Umbilical cord (tissue), 2 donors: ENCODE measurements at places on chromosomes 12 and 14.

GRCh38 chr14:64303471-64303917 lies 9.3 kb upstream of the ESR2 start:
- DNase-seq: peak; percentile 65

DNA sequence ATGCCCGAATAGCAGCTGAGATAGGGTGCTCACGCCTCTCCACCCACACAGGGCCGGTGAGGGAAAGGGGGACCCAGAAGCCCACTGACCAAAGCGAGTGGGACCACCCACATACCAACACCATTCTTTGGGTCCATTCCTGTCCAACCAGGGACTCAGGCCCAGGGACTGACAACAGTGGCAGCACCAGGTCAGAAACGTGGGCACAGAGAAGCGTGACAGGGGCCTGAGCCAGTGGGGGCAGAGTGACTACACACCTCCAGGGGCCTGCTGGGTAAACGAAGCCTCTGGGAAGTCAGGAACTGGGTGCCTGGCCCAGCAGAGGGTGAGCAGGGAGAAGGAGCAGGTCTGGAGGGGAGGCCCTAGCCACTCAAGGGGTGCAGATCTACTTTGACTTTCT lies 13.7 kb downstream of the SPRYD3 start:
- no peak for DNase-seq

GRCh38 chr14:25622763-25623162 lies 572.8 kb upstream of the STXBP6 start:
- DNase-seq: no peak

DNA sequence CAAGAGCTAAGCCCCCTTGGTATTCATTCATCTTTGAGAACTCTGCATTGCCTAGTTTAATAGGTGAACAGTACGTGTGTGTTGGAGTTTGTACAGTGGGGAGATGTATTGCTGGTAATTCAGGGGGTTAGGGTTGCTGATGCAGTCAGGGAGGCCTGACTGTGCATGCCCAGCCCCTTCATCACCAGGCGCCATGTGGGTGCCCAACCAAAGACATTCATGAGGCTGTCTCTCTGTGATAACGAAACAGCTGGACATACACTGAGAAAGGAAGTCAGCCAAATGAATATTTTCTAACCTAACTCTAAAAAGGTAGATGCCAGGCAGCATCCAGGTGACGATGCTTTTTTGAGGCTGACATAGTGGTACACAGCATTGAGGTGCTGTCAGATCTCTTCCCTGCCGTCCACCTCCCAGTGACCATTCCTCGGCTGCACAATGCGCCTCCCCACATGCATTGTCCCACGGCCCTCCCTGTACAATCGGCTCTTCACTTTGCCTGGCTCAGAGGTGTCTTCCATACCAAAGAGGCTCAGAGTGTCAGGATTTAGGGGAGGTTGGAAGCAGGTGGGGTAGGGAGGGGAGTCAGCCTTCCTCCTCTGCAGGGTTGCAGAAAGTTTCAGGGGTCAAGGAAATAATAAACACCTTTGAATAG lies 19.0 kb downstream of the EML1 start:
- DNase-seq: no peak

DNA sequence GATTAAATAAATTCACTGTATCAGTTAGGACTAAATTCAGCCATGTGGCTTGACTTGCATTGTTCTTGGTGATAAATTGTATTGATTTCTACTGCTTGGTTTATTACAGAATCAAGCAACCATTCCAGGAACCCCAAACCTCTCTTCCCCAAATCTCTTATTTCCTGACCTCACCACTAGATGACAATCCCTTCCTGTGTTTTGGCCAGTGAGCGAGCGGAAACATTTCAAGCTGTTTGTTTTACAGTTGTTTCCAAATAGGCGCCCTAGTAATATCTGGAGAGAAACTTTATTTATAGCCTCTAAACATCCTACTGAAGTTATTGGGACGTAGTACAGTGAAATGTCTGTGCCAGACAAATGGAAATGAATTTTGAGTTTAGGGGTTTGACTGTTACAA lies 161.1 kb downstream of the SNAPC1 start:
- peak; percentile 25 for DNase-seq

GRCh38 chr12:55829967-55830600 lies 697 bp upstream of the DNAJC14 start:
- DNase-seq: no peak

GRCh38 chr12:64782191-64782876 lies 23.1 kb upstream of the GNS start:
- DNase-seq: peak; percentile 9

GRCh38 chr14:29805415-29806123 lies 122.1 kb downstream of the PRKD1 start:
- peak; percentile 58 for DNase-seq

- no peak for DNase-seq
Observed at GRCh38 chr12:120625557-120626419, 14.6 kb upstream of the CABP1 start.

GRCh38 chr14:88379706-88380343 lies 5.6 kb upstream of the SPATA7 start:
- no peak for DNase-seq

DNA sequence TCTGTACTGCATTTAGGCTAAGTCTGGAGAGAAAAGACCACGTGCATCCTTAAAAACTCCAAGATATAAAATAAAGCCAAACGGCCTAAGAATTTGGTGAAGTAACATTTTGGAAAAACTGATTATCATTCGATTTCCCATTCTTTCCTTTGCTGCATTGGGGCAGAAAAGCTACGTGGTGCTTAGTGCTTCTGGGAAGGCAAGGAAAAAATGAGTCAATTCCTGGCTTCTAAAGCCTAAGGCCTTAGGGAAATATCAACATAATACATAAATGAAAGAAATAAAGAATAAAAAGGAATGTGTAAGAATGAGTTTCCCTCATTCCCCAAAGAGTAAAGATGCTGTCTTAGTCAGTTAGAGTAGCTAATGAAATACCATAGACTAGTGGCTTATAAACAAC lies 520.5 kb downstream of the GLT1D1 start:
- no peak for DNase-seq

- no peak for DNase-seq
Observed at GRCh38 chr12:9134981-9135628, 19.4 kb upstream of the A2M start.

- DNase-seq: peak; percentile 52
Observed at GRCh38 chr12:50401500-50402081, 906 bp downstream of the LARP4 start.

DNA sequence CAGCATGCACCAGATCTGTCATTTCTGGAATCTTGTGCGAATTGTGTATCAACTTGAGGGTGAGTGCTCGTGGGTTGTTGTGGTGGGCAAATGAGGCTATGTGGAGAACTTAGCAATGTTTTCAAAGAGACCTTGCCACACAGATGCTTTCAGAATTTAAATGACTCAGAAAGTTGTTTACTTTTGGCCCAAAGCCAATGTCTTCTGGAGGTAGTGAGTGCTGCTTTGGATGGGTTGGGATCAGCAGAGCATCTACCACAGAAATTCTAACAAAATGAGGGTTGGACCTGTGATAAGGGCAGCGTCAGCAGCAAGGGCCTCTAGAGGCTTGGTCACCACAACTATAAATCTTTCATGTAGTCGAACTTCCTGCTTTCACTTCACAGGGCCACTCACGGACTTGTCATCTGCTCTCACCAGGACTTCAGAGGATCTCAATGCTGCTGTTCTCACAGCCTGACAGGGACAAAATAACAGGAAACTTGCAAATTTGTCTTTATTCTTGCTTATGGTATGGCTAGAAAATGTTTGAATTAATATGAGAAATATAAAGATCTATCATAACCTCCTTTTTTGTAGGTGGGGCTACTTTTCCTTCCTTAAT lies 111.4 kb downstream of the DACT1 start:
- peak; percentile 61 for DNase-seq

DNA sequence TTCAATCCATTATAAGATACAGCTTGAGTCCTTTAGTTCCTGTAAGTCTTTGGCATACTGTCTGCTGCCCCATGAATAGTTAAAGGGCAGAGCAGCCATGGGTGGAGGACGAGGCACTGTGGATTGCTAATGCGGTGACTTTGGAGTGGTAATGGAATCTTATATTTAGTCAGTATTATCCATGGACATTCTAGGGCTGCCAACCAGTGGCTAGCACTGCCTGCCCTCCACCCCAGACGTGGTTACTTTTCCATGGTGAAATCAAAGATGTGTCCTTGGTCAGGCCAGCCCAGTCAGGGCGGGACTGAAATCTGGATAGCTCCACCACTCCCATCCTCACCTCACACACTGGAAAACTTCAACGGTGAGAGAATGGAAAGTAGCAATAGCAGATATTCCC lies 2.3 kb downstream of the TTC9 start:
- DNase-seq: no peak

GRCh38 chr14:38874721-38875120 lies 228.3 kb downstream of the SEC23A start:
- DNase-seq: no peak

GRCh38 chr14:106507354-106507753 lies 981.0 kb downstream of the TMEM121 start:
- DNase-seq: no peak

DNA sequence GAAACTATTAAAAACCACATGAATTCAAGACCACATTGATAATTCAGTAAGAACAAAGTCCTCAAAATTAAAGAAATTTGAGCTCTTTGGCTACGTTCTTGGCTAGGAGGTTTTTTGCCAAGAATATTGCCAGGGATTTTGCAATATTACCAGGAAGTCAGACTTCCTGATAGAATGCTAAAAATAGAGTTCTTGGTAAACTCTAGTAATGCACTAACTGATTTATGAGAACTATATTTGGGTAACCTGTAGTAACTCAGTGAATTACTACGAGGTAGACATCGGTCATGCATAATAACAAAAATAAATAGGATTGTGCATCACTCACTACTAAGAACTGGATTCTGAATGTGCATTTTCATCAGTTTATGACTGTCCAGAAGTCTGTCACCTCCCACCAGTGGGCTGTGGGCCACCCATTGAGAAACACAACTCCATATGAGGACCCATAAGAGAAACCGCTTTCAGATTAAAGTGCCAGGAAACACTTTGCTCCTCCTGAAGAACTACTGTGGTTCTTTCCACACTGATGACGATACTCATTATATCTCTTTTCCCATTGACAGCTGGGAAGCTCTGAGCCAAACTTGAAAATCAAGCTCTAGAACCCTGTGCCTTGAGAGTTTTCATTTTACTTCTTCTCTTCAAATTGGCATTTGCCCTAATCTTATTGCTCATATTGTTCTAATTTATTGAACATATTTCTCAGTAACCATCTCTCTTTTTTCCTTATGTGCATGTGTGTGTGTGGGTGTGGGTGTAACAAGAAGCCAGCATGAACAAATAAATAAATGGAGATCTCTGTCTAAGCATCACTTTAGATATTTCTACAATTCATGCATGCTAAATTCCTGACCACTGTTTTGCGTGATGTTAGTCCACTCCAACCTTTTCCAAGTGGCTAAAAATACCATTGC lies 116.6 kb downstream of the BCL11B start:
- DNase-seq: no peak

- no peak for DNase-seq
Observed at GRCh38 chr14:99150236-99150635, 121.8 kb downstream of the BCL11B start.

DNA sequence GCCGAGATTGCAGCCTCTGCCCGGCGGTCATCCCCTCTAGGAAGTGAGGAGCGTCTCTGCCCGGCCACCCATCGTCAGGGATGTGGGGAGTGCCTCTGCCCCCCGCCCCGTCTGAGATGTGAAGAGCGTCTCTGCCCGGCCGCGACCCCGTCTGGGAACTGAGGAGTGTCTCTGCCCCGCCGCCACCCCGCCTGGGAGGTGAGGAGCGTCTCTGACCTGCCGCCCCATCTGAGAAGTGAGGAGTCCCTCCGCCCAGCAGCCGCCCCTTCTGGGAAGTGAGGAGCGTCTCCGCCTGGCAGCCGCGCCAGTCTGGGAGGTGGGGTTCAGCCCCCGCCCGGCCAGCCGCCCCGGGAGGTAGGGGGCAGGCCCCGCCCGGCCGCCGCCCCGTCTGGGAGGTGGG lies 544.0 kb downstream of the CCER1 start:
- no peak for DNase-seq

GRCh38 chr14:69356903-69357543 lies 41.1 kb downstream of the ERH start:
- DNase-seq: no peak

DNA sequence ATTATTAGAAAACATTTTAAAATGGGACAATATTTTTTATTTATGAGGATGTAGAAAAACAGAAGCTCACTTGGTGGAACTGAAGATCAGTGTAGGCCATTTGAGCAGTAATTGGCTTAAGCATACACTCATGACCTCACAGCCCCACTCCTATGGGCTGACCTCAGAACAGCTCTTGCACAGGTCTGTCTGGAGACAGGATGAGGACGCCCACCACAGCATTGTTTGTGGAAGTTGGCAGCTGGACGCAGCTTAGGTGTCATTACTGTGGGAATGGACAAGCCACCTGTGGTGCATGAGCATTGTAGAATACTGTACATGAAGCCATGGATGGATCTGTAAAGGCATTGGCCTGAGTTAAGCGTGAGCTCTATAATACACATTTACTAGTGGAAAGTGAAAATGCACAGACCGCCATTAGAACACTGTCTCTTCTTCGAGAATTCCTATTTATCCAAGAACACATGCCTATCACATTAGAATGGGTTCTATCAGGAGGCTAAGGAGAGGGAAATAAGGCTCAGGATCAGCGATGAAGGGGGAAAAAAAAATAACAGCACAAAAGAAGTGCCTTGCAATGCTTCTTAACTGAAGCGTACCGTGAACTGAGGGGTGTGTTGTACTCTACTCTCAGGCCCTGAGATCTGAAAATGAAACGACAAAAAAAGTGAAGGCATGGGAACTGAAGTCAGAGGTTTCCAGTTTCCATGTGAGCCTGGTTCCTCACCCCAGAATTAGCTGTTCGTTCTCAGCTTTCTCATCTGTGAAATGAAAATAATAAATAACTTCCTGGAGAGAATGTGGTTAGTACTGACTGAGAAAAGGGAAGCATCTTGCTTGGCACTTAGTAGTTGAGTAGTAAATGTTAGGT lies 33.6 kb downstream of the KCNA1 start:
- no peak for DNase-seq

- DNase-seq: no peak
Observed at GRCh38 chr12:46209170-46209569, 59.7 kb downstream of the SLC38A1 start.

DNA sequence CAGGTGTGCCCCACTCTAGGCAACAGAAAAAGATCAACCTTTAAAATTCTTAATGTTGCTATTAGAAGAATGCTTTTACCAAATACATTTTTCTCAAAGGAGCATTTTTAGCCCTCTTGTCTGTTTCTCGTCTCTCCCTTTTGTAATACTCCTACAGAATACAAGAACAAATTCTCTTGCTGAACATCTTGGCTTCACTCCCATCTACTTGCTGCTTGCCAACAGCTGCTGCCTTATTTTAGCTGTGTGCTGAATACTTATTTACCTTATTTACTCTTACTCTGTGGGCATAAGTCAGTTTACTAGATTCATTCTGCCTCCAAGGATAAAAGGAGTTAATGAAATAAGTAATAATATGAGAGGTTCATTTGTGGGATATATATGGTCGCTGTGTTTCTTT lies 70.8 kb downstream of the POLR3B start:
- peak; percentile 76 for DNase-seq
